Chondrocyte (in vitro differentiated cells): ENCODE measurements at places on chromosomes 7 and 10. TPM values are rescaled to one million over a fixed set of nuclear protein-coding genes. Genes with fewer than 3 reads are reported as not detected.

NEUROG3 gene
- total RNA-seq: not detected in 3 replicates

GRCh38 chr7:157002819-157003421 is 7.5 kb downstream of the MNX1 start:
- H3K4me3 ChIP-seq: no peak overlapping the region
- DNase-seq: no peak
- H3K27me3 ChIP-seq: peaks cover 68% of the 10 kb centered on the region
- H3K27ac ChIP-seq: no peak overlapping the region

DNA sequence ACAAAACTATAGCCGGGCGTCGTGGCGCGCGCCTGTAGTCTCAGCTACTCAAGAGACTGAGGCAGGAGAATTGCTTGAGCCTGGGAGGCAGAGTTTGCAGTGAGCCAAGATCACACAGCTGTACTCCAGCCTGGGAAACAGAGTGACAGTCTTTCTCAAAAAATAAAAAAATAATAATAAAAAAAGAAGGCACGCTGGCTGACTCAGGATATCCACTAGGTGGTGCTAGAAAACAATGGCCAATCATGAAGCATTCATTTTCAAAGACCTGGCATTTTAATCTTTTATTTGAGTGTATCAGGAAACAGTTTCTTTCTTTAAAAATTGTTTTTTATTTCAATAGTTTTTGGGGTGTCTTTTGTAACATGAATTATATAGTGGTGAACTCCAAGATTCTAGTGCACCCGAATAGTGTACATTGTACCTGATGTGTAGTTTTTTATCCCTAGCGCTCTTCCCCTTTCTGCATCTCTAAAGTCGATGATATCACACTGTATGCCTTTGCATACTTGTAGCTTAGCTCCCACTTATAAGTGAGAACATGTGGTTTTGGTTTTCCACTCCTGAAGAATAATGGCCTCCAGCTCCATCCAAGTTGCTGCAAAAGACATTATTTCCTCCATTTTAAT is 88.6 kb downstream of the LYZL1 start:
- no peak for DNase-seq
- no peaks in the 10 kb centered on the region for H3K27me3 ChIP-seq
- H3K27ac ChIP-seq: no peak overlapping the region
- H3K4me1 ChIP-seq: peaks cover 14% of the 10 kb centered on the region
- H3K4me3 ChIP-seq: no peak overlapping the region
- no peaks in the 10 kb centered on the region for H3K36me3 ChIP-seq

PPP1R17 gene
- total RNA-seq: not detected in 3 replicates

ADCYAP1R1 gene
- not detected in 3 replicates for total RNA-seq
